ENCODE measurements at places on chromosomes 4 and X. TPM values are rescaled to one million over a fixed set of nuclear protein-coding genes. Genes with fewer than 3 reads are reported as not detected.

The CACNA1F gene
- 0.15 TPM for polyA plus RNA-seq

The DCLK2 gene
- not detected for polyA plus RNA-seq

The BEX2 gene
- polyA plus RNA-seq = 18.0 TPM

The NPY2R gene
- not detected for polyA plus RNA-seq

The YY2 gene
- polyA plus RNA-seq = 1.7 TPM

The SYP gene
- 4.3 TPM for polyA plus RNA-seq

The HCCS gene
- 71.9 TPM for polyA plus RNA-seq

The F9 gene
- polyA plus RNA-seq = not detected

The DGAT2L6 gene
- polyA plus RNA-seq = not detected

The INTU gene
- polyA plus RNA-seq = 2.7 TPM

The PPP1R2C gene
- polyA plus RNA-seq = not detected
